A549 treated with Mapracorat at 1 μM for 4 hours (cell line): ENCODE measurements at places on chromosomes 2 and 18. TPM values are rescaled to one million over a fixed set of nuclear protein-coding genes. Genes with fewer than 3 reads are reported as not detected.

TET3 gene
- total RNA-seq = 6.7 to 9.3 TPM (median 9.0 TPM) in 5 replicates

CCDC93 gene
- total RNA-seq = 11.2 to 13.7 TPM (median 12.9 TPM) in 5 replicates

ZNF532 gene
- total RNA-seq = 18.8 to 23.8 TPM (median 21.9 TPM) in 5 replicates

TMEM198 gene
- total RNA-seq = 0.66 to 1.3 TPM (median 1.1 TPM) in 5 replicates

CCDC142 gene
- total RNA-seq = 11.6 to 16.5 TPM (median 14.2 TPM) in 5 replicates

RIT2 gene
- total RNA-seq = not detected in 5 replicates

CRYBA2 gene
- total RNA-seq = not detected in 5 replicates

SULT1C4 gene
- not detected in 5 replicates for total RNA-seq
